Activated CD4-positive, alpha-beta T cell treated with anti-CD3 and anti-CD28 coated beads, Interleukin-2, amount 50 U/mL, for 48 hours (primary cell): ENCODE measurements at places on chromosomes 5 and 9.

DNA sequence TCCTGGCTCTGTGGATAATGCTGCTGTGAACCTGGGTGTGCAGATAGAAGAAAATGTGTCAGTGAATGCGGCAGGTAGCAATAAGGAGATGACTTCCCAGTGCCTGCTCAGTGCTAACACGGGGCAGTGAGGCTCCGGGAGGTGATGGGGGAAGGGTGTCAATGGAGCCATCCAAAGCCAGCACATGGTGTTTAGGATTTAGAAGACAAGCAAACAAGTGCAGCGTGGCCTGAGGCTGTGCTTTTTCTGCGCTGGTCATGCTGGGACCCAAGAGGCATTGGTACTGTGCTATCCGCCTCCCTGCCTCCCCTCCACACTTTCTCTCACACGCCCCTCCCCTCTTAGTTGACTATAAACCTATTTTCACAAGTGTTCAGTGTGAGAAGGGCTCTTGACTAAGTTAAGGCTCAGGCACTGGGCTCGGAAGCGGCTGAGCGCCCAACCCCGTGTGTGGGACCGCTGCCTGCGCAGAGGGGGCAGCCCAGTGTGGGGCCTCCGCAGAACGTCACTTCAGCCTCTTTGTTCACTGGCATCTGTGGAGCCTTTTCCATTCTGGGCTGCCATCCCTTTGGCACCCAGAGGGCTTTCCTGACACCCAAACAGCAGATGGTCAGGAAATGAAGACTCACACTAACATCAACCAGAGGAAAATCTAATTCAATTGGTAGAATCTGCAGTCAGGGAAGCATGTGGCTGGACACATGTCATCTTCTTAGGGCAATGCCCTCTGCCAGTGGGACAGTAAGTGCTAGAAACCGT is 21.8 kb upstream of the NINJ1 start:
- no peak for DNase-seq

- no peak for DNase-seq
These were observed 126.1 kb upstream of the HAND1 start for GRCh38 chr5:154603953-154604679.

DNA sequence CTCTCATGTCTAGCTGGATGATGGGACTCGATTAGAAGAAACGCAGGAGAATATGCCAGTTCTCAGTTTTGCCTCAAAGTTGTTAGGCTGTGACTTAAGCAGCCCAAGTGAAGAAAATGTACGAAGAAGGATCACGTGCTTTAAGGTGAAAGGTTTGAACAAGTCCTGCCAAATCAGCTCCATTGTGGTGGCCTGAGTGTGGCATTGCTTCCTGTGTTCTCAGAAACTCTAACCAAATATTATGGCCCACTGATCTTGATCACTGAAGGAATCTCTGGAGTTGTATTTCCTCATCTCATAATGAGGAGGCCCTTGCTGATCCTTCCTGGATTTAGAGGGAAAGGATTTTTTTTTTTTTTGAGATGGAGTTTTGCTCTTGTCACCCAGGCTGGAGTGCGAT is 44.0 kb downstream of the OTULIN start:
- no peak for DNase-seq

- DNase-seq = no peak
These were observed 20.4 kb downstream of the IL12B start for GRCh38 chr5:159309689-159310433.

GRCh38 chr9:75181750-75182149 is 93.4 kb downstream of the OSTF1 start:
- no peak for DNase-seq

GRCh38 chr9:131657940-131658339 is 81.9 kb downstream of the RAPGEF1 start:
- no peak for DNase-seq

- no peak for DNase-seq
These were observed 155.2 kb upstream of the PHYKPL start for GRCh38 chr5:178387856-178388190.

GRCh38 chr5:148828511-148829247 is 2.3 kb downstream of the ADRB2 start:
- no peak for DNase-seq

GRCh38 chr5:181223729-181224389 is 778 bp downstream of the TRIM41 start:
- peak; percentile 65 for DNase-seq

DNA sequence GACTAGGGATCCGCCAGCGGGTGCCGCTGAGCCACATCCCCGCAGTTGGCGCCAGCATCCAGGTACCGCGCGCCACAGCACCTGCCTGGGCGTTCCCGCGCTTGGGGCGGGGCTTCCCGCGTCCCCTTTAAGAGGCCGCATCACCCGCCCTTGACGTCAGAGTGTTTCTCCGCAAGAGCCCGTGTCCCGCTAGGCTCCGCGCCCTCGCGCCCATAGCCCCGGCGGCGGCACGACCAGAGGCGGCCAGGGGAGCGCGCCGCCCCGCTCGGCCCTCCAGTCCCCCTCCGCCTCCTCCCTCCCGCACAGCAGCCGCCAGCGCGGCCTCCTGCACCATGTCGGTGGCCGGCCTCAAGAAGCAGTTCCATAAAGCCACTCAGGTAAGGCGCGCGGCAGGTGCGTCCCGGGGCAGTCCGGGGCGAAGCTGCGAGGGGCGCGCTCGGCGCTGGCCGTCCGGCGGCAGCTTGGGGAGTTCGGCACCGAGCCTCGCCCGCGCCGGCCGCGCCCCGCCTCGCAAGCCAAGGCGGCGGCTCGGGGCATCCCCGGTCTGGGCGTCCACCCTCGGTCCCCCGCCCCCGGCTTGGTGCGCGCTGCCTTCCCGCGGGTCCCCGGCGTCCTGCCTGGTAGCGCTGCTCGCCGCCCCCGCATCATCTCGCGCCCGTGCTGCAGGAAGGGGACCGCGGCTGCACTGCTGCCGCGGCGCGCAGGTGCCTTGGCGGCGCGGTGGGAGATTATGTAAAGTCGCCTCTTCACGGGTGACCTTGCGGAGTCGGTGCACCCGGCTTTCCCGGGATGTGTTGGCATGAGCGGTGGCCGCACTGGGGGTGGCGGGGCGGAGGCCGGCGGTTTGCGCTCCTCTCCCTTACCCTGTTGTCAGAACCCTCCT is at the start of gene SH3GL2:
TSS of gene SH3GL2 (plus strand) at position 156 of the 883 bp plus-strand sequence.
- DNase-seq = peak; percentile 5

GRCh38 chr5:167553511-167553910 is 737.9 kb upstream of the WWC1 start:
- DNase-seq = no peak

GRCh38 chr5:119353686-119354366 is 2.0 kb upstream of the TNFAIP8 start:
- peak; percentile 62 for DNase-seq
